ENCODE measurements at places on chromosomes 1 and 21. TPM values are rescaled to one million over a fixed set of nuclear protein-coding genes. Genes with fewer than 3 reads are reported as not detected.

The ADGRL4 gene
- not detected for total RNA-seq

The DEGS1 gene
- total RNA-seq, result 86.4 TPM

The OLIG2 gene
- total RNA-seq, result 17.2 TPM

The PIK3R3 gene
- 19.5 TPM for total RNA-seq

The SRSF4 gene
- 102 TPM for total RNA-seq

DNA sequence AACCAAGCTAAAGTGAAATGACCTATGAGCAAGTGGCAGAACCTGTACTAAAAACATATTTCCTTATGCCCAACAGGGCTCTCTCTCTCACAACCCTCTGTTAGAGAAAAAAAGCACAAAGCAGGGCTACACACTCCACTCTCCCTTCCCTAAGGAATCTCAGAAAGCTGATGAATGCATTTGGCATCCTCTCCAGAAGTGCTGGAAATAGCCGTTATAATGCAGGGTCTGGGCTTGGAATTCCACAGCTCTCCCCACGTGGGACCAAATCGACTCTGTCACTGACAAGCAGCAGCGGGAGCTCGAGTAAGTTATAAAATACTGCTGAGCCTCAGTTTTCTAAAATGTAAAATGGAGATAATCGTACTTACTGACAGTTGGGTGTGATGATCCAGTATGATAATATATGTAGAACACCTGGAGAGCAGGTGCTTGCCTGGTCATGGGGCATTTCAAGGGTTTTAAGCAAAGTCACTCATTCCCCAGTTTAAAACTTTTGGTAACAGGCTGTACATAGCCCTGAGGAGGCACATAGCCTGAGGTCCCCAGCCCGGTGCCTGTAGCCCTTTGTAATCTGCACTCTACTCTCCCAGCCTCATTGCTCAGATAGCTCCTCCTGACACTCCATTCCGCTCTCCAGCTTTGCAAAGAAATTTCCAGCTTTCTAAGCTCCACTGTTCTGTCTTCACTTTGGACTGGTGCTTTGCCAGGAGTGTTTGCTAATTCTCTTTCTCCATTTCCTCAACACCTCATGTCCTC, 175.6 kb upstream of the DAB1 start:
- DNase-seq, result no peak

- DNase-seq, result no peak
Measured at GRCh38 chr1:223429313-223429731, 36.1 kb downstream of the CCDC185 start.

DNA sequence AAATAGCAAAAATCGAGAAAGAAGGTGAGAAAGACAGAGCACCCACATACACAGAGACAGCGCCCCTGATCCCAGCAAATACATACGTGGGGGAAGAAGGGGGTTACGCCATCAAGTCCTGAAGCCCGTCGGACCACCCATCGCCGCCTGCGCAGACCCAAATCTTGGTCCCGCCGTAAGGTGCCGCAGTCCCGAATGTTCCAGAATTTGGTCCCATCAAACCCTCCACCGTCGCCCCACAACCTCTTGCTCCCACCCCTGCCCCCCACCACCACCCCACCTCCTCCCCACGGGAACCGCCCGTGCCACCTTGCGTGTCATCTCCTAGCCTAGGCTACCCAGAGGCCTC, 71.7 kb downstream of the CD46 start:
- no peak for DNase-seq

DNA sequence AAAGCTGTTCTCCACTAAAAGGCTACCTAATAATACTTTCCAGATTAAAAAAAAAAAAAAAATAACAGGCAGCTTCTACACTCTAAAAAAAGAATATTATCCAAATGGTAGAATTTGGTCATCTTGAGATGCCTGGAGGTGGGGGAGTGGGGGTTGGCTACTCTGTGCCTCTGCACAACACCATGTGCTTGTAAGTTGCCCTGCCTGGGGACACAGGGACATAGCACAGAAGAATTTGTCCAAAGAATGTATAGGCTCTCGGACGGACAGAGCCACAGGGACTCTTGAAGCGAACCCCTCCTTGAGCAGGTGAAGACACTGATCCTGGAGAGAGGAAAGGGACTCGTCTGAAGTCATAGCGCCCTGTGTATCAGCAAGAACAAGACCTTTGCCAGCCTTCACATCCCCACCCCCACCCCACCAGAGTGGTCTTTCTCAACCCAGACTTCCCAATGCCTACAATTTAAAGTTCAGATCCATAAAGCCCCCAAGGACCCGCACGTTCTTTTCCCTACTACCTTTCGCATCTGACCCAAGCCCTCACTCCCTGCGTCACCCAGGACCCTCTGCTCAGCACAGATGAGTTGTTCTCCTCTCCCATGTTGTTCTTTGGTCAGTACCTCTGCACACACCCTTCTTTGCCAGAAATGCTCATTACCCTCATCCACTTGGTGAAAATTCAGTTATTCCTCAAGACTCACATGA, 72.6 kb downstream of the LGR6 start:
- no peak for DNase-seq

DNA sequence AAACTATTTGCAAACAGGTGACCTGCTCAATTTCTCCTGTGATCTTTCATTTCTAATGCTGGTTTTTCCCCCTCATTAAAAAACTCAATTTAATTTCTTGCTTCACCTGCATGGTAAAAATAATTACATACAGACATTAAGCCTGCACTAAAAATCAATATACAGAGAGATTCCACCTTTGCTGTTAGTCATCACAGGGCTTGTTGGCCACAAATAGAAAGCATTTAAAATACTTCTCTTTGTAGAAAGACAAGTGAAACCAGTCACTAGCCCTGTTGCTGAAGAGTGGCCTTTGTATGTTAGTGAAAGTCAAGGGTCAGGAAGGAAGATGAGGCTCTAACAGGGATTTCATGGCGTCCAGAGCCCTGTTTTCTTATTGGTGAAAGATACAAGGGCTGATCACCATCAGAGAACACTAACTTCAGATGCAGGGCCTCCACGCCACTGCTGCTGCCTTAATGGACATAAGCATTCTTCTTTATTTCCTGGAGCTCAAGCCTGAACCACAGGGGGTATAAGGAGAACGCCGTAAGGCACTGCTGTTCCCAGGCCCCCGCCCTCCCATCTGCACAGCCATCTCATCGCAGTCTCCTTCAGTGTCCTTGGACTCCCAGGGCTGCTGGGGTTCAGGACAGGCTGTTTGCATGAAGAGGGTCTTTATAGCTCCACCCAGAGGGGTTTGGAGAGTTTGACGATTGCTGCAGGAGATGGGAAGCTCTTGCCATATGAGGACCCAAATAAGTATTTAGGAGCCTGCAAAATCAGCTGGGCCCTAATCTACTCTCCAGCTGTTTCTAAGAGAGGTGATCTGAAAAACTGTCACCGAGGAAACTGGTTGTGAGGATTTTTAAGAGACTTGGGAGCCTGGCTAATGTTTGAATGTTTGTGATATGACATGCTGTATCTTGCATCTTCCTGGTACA, 117.3 kb upstream of the IRF2BP2 start:
- DNase-seq, result no peak

DNA sequence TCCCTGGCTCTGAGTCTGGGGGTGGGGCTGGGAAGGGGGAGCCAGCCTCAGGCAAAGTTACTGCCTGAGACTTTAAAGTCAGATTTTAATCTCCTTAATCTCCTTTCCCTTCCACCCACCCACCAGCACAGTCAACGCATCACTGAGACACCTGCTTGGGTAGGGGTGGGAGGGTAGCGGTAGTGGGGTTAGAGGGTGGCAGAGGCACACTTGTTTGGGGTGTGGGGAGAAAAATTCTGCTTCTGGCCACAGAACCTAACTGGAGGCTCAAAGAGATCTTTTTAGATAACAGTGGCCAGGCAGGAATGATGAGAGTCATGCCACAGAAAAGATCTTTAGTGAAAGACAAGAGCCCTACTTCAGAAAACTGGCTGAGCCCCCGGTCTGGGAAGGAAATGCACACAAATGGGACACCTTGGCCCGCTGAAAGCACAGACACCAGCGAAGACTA, 44.1 kb downstream of the CD247 start:
- DNase-seq, result no peak

DNA sequence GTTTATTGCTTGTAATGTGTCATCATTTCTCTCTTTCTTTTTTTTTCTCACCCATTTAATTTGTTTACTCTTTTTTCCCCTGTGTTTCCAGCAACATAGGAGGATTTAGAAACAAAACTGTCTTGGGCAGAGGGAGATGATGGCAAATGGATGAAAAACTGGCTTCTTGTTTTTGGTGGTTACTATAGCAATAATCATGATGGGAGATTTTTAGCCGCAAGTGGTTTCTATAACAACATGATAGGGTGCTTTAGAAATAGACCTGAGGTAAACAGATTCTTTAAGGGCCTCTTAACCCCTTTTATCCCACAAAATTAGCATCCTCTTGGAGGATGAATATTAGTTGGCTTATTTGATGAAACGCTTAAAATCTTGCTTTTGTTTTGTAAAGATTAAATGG, 51.6 kb downstream of the CRB1 start:
- DNase-seq, result no peak

DNA sequence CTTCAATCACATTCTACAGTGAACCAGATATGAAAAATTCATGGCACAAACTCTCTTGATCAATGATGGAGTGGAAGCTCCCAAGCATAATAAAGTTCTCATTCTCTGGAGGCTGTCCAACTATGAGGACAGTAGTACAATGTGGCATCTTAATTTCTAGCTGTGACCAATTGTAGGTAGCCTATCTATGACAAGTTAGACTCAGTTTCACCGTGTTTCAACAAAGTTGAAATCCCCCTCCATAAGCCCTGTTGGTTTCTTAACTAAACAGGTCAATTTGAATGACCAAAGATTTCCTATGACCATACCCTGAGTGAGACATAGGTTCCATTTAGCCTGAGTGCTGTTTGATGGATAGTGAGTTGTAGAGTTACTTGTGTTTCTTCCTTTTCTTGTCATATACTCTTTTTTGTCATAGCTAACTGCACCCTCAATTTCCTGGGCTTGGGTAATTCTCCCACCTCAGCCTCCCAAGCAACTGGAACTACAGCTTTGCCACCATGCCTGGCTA, 11.8 kb downstream of the PATJ start:
- no peak for DNase-seq

DNA sequence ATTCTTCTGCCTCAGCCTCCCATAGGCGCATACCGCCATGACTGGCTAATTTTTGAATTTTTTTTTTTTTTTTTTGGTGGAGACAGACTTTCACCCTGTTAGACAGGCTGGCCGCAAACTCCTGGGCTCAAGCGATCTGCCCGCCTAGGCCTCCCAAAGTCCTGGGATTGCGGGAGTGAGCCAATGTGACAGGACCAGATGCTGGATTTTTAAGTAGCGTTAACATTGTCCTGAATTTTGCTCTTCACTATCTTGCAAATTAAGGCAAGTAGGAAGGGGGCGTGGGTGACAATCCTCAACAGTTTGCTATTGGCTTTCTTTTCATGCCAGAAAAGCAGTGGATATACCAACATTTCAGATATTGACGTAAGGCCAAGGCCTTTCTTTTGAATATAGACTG, 49.7 kb upstream of the TSNAX start:
- no peak for DNase-seq

- DNase-seq, result no peak
Measured at GRCh38 chr1:30478799-30479563, 244.4 kb downstream of the MATN1 start.

GRCh38 chr1:237146241-237146640, 104.3 kb downstream of the RYR2 start:
- no peak for DNase-seq

DNA sequence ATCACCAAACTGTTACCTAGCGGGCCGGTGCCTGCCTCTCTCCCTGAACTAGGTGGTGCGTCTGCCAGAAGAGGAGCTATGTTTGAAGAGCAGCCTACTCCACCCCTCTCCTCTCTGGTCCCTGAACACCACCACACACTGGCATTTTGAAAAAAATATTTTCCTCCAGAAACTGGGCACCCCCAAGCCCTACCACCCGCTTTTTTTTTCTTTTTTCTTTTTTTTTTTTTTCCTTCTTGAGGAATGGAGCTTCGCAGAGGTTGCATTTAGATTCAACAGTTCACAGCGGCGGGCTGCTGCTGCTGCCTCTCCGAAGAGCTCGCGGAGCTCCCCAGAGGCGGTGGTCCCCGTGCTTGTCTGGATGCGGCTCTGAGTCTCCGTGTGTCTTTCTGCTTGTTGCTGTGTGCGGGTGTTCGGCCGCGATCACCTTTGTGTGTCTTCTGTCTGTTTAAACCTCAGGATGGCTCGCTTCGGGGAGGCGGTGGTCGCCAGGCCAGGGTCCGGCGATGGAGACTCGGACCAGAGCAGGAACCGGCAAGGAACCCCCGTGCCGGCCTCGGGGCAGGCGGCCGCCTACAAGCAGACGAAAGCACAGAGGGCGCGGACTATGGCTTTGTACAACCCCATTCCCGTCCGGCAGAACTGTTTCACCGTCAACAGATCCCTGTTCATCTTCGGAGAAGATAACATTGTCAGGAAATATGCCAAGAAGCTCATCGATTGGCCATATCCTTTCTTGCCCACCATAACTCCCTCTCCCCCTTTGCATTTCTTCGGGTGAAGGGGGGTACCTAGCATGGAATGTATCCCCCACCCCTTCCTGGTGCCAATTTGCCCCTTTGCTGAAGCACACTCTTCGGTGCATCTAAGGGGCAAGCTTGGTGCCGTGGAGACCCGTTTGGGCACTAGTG, at the start of gene CACNA1E:
CACNA1E (plus strand) TSS at position 233 of the 911 bp plus-strand sequence; CDS start at position 461, 228 bp downstream.
- DNase-seq, result no peak

All from SJCRH30 (cell line).